GM04504 (cell line): ENCODE measurements at places on chromosomes 7 and 10.

DNA sequence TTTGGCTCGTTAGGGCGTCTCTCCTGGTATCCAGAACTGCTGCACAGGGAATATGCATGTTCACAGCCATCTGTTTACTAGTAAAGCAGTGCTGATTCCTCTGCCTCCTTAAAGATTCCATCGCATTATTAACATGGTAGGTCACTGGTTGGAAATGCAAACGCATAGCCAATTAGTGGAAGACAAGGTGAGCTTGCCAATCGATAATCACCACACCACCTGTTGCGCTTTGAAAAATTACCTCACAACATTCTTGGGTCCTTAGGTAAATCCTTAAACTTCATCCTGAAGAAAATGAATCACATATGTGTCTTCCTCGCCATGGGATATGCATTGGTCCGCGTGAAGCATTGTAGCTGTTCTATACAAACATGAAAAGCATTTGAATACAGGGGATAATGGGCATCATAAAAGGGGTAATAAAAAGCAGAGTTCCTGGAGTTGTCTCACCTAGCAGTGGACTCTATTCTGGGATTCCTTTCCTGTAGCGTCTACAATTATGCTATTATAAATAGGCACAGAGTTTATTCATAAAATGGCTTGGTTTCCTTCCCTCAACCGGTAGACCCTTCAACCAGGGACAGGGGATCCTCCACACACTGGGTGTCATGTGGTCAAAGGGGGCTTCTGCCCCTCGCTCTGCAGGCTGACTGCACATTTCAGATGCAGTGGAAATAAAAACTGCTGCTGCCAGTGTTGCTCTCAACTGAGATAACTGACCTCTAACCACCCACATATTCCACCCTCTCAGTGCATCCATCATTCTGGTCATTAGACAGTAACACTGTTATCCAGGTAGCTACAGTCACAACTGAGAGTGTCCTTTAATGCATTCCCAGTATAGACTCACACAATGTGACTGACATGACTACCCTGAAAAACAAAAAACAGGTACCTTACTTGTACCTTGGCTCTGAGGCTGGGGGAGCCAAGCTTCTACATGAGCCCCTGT, 389.2 kb upstream of the NFE2L3 start:
- no peak for DNase-seq

GRCh38 chr10:12380999-12381398, 31.7 kb downstream of the CAMK1D start:
- no peak for DNase-seq

- no peak for DNase-seq
Measured at GRCh38 chr7:96359876-96360275, 38.0 kb upstream of the SLC25A13 start.

- no peak for DNase-seq
Measured at GRCh38 chr7:96308253-96308949, 13.5 kb downstream of the SLC25A13 start.

DNA sequence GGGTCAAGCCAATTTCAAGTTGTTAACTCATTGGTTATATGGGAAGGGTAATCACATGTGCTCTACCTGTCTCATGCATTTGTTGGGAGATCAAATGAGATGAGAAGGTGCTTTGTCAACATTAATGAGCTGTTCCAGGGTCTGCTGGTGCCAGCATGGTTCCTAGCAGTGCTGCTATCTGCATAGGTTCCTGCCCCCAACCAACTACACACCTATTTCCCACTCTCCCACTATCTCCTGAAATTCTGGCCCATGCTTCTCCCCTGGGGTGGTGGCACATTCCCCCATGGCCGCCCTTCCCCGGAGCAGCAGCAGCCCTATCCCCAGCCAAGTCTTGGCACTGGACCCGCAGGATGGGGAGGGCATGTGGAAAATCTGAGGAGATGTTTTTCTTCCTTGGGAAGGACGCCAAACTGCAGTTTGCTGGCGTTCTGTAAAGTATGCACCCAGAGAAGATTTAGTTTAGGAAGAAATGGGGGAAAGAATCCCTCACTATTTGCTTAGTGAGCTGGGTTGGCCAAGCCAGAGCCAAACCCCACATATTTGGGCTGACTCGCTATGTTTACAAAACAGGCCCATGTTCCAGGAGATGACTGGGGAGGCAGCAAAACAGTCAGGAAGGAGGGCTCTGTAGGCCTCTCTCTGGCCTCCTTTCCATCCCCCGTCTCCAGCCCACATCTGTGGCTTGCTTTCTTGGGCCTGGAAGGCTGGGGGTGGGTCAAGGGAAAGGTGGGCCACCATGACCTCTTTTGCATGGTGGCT, 42.5 kb downstream of the PPP1R3C start:
- peak; percentile 82 for DNase-seq
